ENCODE measurements at places on chromosomes 16 and 17.

GRCh38 chr16:66900721-66901441 lies 17.8 kb downstream of the CDH16 start:
- DNase-seq: peak; percentile 42

- no peak for DNase-seq
Observed at GRCh38 chr16:9114842-9115241, 23.4 kb downstream of the HAPSTR1 start.

DNA sequence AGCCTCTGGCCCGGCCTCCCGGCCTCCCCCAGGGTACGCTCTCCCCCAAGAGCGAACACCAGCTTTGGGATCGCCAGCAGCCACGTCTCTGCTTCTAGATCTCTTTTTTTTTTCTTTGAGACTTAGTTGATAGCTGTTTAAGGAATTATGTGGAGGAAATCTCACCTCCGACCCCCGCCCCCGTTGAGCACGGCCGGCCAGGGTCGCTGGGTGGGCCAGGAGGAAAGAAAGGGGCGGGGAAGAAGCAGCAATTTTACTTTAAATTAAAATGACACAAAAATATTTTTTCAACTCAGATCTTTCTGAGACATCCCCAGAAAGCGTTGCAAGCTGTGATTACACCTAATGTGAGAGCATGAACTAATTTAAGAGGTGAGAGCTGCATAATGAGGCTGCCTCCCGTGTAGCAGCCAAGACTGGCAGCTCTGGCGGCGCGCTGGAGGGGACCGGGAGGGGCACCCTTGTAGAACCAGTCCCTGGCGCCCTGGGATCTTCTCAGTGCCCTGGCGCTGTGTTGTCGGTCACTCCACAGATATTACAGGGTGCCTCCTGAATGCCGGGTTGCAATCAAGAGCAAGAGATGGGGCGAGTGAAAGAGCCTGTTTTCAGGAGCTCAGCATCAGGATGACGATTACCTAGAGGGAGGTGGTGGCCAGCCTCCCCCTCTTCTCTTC lies 1.9 kb upstream of the CBLN1 start:
- no peak for DNase-seq

- DNase-seq: no peak
Observed at GRCh38 chr17:47884905-47885730, 10.9 kb upstream of the SP2 start.

DNA sequence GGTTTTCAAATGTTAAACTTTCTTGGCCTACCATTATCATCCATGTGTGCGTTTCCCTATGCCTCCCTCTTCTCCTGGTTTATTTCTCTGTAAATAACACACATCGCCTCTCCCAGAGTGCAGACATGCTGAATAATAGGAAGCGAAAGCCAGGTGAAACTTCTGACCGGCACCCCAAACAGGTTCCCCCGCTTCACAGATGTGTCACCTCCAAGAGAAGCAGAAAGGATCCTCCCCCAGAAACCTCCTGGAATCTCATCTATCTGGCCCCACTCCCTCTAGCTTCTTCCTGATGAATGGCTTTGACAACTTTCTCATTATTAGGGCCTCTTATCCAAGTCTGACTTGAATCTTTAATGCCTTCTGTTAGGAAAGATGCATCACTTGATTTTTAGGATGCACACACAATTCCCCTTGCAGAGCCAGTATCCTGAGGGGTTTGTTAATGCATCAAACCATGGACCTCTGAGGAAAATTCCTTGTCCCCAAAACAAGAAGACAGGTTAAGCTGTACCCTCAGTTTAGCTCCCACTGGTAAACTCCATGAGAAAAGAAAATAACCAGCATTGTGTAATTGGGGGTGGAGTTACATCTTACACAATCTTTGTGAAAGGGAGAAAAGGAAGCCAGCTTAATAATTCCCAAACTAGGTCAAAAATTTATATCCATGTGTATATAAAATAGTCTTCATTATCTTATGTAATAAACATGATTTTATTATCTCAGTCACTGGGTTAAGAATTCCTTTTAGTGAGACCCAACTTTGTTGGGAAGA lies 20.1 kb upstream of the HYDIN start:
- DNase-seq: no peak

- no peak for DNase-seq
Observed at GRCh38 chr16:66155933-66156332, 210.6 kb upstream of the CDH5 start.

DNA sequence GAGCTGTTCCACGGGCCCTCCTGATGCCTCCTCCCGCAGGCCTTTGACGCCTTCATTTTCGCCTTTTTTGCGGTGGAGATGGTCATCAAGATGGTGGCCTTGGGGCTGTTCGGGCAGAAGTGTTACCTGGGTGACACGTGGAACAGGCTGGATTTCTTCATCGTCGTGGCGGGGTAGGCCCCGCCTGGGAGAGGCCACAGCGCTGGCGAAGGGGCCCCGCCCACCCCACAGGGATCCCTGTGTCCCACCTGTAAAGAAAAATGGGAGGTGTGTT lies 29.7 kb downstream of the TPSG1 start:
- DNase-seq: no peak

- no peak for DNase-seq
Observed at GRCh38 chr17:7218758-7219157, 878 bp downstream of the DLG4 start.

- no peak for DNase-seq
Observed at GRCh38 chr16:27561216-27561615, 11.3 kb downstream of the KATNIP start.

- no peak for DNase-seq
Observed at GRCh38 chr16:88842308-88842756, 14.4 kb downstream of the GALNS start.

DNA sequence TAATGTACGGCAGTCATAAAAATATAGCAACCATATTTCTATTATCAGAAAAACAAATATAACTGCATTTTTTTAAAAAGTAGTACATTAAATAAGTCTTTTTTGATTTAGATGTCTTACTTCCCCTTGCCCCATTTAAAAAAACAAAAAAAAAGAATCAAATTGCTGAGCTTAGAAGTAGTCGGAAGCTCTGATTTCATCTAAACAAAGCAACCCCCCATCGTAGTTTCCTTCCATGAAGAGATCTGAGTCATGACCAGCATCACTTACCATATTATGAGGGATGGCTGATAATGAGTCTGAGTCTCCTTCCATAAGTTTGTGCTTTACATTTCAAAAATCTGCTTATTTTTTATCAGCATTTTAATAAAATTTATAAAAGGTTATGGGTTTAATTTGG lies 86.2 kb downstream of the ITFG1 start:
- DNase-seq: no peak

DNA sequence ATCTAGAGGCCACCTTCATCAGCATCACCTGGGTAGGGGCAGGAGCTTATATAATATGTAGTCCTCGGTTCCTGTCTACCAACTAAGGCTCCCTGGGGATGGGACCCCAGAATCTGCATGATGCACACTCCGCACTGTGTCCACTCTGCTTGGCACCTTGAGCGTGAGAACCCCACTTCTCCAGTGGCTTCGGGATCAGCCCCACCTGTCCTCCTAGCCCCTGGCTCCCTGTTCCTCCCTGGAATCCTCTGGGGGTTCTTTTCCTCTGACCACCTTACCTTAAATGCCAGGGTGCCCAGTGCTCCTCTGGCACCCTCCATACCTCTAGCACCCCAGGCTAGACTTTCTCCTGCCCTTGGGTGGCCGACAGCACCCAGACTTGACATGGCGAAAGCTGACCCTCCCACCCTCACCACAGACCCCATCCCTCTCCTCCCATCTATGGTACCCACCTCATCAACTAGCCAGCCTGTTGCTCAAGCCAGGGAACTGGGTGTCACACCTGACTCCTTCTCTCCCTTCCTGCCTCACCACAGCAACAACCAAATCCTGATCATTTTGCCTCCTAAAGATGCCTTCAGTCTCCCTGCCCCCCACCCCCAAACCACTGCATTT lies 2.8 kb upstream of the NXPH3 start:
- no peak for DNase-seq

Measured in GM03348 (cell line).